ENCODE measurements at places on chromosomes 7 and 10.
A peak's percentile ranks its signal among the peaks of the same experiment; 100 is the strongest.

- no peak for DNase-seq
Observed at GRCh38 chr10:112265745-112266144, 17.5 kb upstream of the TECTB start.

DNA sequence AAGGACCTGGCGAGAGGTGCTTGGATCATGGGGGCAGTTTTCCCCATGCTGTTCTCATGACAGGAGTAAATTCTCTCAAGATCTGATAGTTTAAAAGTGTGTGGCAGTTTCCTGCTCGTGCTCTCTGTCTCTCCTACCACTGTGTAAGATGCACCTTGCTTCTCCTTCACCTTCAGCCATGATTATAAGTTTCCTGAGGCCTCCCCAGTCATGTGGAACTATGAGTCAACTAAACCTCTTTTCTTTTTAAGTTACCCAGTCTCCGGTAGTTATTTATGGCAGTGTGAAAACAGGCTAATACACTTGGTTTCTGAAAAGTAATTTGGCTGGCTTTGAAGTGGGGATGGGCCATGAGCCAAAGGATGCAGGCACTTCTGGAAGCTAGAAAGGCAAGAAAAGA lies 268.0 kb upstream of the KAT6B start:
- no peak for DNase-seq

GRCh38 chr7:3937146-3937545 lies 636.1 kb downstream of the SDK1 start:
- DNase-seq = no peak

DNA sequence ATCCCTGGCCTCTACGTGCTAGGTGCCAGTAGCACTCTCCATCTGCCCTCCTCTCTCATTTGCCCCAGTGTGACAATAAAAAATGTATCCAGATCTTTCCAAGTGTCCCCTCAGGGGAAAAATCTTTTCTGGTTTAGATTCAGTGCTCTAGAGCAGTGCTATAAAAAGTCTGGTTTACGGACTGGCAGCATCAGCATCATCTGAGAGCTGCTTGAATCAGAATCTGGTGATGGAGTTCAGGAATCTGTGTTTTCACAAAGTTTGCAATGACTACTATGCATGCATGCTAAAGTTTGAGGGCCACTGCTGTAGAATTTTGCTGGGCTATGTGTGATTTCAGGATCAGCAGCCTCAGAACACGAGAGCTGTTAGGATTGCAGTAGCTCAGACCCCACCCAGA lies 356.5 kb downstream of the PHF14 start:
- no peak for DNase-seq

GRCh38 chr7:27250557-27251070 lies 8.0 kb downstream of the EVX1 start:
- DNase-seq = no peak

- no peak for DNase-seq
Observed at GRCh38 chr10:71193516-71193915, 18.9 kb upstream of the UNC5B start.

DNA sequence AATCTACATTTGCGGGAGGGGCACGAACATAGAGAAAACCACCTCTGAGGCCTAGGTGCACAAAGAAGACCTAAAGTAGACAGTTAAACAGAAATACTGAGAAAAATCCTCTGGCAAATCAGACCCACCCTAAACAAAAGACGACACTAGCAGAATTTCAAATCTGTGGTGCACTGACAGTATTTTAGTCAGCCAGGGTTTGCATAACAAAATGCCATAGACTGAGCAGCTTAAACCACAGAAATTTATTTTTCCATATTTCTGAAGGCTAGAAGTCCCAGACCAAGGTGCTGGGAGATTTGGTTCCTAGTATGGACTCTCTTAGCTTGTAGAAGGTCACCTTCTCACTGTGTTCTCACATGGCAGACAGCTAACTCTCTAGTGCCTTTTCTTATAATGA lies 26.3 kb downstream of the IPMK start:
- peak; percentile 69 for DNase-seq

DNA sequence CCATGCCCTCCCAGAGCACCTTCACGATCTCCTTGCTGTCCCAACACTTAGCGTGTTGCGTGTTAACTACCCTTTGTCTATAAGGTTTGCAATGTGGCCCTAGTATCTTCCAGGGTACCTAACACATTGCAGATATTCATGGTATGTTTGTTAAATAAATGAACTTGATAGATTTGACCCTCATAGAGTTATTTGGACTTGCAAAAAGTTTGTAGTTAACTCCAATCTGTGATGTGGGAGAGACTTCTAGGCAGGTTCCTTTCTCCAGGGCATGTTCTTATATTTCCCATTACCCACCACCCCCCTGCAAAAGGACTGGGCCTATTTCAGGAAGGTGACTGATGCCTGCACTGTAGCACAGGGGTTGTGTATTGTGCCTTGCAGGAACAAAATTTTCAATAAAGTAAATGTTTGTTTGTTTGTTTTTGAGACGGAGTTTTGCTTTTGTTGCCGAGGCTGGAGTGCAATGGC lies 612 bp downstream of the HILPDA start:
- peak; percentile 19 for DNase-seq

DNA sequence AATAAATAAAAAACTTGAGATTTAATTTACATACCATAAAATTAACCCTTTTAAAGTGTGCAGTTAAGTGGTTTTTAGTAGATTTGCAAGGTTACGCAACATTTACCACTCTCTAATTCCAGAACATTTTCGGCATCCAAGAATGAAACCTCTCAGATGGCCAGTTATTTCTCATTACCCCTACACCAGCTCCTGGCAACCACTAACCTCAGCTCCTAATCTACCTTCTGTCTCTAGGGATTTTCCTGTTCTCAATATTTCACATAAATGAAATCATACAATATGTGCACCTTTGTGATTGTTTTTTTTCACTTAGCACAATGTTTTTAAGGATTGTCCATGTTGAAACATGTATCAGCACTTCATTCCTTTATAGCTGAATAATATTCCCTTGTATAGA lies 45.1 kb downstream of the INPP5F start:
- peak; percentile 44 for DNase-seq

GRCh38 chr7:36748017-36748487 lies 23.8 kb upstream of the AOAH start:
- DNase-seq = no peak

- DNase-seq = no peak
Observed at GRCh38 chr10:124738441-124738840, 5.7 kb downstream of the FAM53B start.

DNA sequence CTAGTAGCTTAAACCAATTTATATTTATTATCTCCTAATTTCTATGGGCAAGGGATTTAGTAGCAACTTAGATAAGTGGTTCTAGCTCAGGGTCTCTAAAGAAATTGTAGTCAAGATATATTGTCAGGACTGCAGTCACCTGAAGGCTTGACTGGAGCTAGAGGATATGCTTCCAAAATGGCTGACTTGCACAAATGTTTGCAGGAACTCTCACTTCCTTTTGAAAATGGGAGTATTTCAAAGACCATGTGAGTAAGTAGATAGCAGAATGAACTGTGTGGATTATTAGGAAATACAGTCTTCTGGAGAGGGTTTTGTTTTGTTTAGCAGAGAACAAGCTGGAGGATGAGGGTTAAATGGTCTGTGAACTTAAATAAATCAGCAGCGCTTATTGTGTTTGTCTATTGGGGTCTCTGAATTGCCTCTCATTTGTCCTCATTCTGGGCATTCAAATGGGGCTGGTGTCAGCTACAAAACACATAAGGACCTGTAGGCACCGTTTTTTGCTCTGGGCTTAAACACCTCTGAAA lies 524.6 kb downstream of the LRMDA start:
- DNase-seq = no peak

DNA sequence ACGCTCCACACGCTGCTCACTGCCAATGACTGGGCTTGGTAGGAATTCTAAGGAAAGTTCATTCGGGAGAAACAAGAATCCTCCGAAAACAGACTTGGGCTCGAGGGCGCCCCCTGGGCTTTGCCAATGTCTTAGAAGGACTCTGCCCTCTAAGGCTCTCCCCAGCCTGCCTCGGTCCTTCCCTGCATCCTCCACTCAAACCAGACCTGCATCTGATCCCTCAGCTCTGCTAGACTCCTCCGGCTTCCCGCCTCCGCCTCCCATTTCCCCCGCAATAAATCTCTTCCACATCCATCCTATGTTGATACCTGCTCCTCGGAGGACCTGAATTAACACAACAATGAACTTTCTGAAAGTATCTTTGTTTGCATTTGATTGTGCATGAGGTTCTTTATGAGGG lies 177.6 kb downstream of the PLPP4 start:
- DNase-seq = no peak

GRCh38 chr10:119227825-119228224 lies 20.5 kb downstream of the GRK5 start:
- no peak for DNase-seq

- DNase-seq = peak; percentile 46
Observed at GRCh38 chr10:13276749-13277365, 23.0 kb downstream of the PHYH start.

DNA sequence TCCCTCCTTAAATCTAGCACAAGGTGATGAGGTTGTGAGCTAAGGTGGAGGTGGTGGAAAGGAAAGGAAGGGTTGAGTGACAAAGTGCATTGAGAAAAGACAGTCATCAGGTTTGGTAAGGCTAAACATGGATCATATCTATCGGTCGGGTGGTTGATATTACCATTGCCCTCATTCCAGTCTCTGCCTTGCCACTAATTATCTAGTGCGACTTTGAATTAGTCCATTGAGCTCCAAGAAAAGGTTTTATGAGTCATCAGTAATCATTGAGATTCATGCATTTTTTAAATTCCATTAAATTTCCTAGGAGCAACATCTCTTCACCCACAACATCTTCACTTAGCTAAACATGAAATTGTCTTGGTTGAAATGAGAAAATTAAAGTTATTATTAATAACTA lies 68.9 kb upstream of the FRMD4A start:
- no peak for DNase-seq

DNA sequence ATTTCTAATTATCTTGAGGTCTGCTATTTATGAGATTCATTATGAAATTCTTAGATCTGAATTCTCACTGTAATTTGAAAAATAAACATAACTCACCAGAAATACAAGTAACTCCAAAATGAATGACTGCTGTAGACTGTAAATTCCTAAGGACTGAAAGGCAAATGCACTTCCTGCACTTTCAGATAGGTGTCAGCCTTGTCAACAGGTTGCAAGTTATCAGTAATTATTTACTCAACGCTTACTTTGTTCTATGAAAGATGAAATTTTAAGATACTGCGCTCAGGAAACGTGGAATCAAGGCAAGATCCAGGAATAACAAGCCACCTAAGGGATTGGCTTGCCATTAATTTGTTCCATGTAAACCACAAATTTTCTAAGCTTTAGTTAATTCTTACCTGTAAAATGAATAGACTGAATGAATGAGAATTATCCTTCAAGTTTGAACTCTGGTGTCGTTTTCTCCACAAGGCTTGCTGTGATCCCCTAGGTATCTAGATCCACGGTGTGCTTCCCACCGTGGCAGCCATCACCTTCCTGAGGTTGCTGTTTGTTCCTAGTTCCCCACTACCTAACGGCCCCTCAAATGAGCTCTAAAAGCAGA lies 12.6 kb downstream of the DHX32 start:
- DNase-seq = peak; percentile 68

DNA sequence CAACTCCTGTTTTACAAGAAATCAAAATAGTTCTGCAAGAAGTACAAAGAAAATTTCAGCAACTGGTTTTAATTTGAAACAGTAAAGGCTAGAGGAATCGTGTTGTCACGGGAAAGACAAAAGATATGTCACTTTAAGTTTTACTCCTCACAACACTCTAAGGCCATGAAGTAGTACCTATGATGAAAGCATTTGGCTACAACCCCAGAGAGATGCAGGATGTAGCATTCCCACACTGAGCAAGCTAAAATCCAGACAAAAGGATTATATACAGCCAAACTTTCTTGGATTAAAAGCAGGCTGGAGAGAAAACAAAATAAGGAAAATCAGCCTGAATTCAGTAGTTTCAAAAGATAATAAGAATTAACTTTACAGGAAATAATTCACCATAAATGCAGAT lies 245.5 kb upstream of the STEAP1 start:
- DNase-seq = no peak

DNA sequence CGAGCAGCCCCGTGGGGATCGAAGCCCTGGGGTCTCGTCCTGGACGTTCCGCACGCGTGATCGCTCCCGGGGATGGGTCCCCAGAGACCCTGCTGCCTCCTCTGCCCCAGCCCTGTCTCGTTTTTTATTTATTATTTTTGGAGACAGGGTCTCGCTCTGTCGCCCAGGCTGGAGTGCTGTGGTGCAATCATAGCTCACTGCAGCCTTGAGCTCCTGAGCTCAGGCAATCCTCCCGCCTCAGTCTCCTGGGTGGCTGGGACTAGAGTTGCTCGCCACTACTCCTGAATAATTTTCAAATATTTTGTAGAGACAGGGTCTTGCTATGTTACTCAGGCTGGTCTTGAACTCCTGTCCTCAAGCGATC lies 319 bp upstream of the STX1A start:
- DNase-seq = no peak

DNA sequence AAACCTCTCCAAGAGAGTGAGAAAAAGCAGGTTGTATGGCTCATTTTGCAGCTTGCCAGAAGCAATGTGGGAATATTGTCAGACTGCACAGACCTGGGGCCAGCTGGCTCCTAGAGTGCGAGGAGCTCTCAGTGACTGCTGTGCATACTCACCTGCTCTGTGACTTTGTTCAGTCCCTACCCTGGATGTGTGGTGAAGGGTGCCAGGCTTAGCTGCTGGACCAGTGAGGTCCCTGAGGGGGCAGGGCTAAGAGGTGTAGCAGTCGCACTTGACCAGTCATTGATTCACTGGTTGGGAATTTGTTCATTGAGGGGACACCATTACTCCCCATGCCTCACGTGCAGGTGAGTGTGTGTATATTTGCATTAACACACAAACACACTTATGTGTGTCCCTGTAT lies 60.1 kb downstream of the IKZF1 start:
- DNase-seq = no peak

DNA sequence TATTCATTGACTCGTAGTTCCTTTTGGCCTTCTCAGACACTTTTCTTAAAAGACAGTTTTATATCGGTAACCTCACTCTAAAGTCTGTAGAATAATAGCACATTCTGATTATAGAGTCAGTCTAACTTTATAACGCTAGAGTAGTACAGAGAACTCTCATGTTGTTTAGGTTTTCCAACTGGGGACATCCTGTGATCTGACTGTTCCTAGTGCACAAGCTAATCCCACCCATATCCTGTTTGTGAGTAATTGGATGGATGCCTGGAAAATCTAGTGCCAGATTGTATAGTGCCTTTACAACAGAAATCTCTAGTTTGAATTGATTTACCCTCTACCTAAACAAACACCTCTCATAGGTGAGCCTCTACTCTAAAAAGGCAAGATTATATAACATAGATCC lies 107.4 kb downstream of the ZEB1 start:
- DNase-seq = peak; percentile 56

GRCh38 chr10:64076322-64076940 lies 555.2 kb downstream of the REEP3 start:
- no peak for DNase-seq

- no peak for DNase-seq
Observed at GRCh38 chr7:101731502-101732084, 85.8 kb upstream of the CUX1 start.

Measured in adipocyte (in vitro differentiated cells).